ENCODE measurements at places on chromosomes 4 and X. TPM values are rescaled to one million over a fixed set of nuclear protein-coding genes. Genes with fewer than 3 reads are reported as not detected.
A peak's percentile ranks its signal among the peaks of the same experiment; 100 is the strongest.

GRCh38 chr4:39320381-39321115, 45.6 kb downstream of the RFC1 start:
- no peak for DNase-seq

DNA sequence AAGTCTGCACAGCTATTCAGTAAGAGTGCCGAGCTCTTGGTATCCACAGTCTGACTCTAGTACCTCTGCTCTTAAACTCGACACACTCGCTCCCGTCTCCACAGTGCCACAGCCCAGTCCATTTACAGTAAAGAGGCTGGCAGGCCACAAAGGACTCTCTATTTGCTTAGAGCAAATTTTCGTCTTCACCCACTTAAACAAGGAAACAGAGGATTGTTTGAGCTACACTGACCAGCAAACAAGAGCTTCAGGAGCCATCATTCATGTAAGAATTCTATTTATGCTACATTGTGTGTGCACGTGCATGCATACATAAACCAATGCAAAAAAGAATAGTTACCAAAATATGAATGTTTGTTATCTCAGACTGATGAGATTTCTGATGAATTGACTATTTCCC, 290.2 kb downstream of the USP46 start:
- DNase-seq, result no peak

DNA sequence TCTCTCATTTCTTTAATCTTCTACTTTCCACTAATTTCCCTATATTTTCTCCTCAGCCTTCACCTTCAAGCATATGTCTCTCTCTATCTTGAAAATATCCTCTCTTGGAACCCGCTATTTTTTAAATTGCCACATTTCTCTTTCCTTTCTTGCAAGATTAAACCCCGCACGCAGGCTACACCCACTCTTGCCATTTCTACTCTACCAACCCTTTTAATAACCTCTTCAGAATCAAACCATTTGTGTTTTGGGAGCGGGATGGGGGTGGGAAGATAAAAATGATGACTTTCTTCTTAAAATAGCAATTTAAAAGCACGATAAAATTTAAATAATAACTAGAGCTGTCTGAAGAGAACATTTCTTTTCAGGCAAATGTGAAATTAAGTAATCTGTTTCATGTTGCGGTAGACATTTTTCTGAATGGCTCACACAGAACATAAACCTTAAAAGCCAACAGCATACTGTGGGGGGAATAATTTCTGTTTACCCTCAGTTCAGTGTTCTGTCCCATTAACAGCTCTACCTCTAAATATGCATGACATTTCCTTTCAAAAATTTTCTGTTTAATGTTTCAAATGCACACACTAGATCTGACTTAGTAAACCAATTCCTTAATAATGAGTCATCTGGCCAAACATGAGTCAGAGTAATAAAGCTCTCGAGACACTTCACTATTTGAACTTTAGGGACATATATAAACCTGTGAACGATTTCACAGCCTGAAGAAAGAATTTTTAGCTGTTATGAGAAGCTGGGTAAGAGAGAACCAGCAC, 20.5 kb downstream of the ARSJ start:
- DNase-seq, result no peak

- peak; percentile 83 for DNase-seq
Observed at GRCh38 chr4:167021545-167022155, 212.6 kb downstream of the SPOCK3 start.

DNA sequence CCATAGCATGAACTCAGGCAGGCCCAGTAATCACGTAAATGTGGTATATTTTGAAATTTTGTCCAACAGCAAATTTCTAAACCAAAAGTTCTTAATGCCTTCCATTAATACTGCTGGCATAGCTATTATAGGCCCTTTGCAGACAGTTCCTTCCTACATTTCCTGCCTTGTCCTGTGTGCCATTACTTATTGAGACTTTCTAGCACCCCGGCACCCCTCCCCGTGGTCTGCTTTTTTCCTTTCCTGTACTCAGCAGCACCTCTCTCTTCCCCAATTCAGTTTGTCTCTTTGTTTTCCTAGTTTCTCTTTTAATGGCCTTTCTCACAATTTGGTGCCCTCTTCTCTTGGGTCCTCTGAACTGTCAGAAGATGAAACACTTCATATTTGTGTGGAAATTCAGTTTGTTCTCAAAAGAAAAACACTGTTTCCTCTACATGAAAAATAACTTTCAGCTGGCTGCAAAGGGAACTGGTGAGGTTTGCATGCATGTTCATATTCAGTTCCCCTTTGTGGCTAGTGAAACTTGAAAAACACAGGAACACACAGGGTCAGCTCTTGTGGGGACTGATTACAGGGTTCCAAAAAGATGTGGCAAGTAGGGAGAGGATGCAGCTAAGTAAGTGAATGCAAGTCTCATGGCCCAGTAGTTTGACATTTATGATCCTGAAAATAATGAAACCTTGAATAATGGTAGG, 17.1 kb downstream of the GPR34 start:
- DNase-seq, result no peak

DNA sequence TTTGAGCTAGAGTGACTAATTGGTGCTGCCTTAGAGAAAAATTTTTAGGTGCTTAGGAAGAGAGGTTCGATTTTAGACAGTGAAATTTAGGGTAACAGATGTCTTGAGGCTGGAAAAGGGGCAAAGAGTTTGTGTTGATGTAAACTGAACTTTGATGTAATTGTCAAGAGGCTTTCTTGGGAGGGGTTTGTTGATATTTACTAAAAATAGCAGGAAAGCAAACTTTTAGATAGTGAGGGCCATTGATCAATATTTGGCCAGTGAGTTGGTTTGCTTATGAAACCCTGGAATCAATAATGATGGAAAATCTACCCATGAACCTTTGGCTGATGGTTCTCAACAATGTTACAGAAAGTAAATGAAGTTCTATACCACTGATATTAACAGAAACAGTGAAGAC, 537.5 kb downstream of the KCNIP4 start:
- DNase-seq, result no peak

- no peak for DNase-seq
Observed at GRCh38 chr4:26503844-26504243, 13.6 kb upstream of the CCKAR start.

GRCh38 chr4:41559940-41560516, 22.1 kb downstream of the LIMCH1 start:
- no peak for DNase-seq

DNA sequence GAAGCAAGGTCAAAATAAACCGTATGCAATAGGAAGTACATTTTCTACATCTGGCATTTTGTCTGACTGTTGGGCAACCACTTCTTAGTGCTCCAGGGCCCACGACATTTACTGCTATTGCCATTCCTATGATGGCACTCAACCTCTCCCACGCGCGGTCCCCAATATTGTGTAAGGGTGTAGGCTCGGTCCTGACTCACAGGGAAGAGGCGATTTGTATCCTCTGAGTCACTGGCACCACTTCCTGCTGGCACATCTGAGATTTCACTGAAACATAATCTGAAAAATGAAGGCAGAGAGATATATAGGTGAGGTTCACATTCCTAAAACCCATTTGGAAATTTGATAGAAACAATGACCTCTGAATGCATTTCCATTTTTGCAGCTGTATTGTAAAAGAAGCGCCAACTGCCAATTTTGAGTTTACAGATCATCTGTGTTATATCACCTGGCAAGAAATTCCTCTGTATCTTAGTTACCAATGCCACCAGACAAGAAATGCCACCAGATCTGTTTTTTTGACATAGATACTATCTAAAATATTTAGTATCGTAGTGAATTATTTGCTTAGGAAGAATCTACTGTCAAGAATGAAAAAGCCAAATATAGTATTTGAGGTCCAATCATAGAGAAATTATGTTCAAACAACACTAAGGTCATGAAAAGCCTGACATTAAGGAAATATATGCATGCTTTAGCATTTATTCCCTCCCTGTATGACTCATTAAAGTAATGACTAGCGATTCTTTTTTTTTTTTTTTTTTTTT, 9.8 kb downstream of the EREG start:
- no peak for DNase-seq

GRCh38 chr4:138627096-138627495, 384.9 kb upstream of the SLC7A11 start:
- DNase-seq, result no peak

- no peak for DNase-seq
Observed at GRCh38 chrX:136839196-136839595, 41.3 kb downstream of the RBMX start.

DNA sequence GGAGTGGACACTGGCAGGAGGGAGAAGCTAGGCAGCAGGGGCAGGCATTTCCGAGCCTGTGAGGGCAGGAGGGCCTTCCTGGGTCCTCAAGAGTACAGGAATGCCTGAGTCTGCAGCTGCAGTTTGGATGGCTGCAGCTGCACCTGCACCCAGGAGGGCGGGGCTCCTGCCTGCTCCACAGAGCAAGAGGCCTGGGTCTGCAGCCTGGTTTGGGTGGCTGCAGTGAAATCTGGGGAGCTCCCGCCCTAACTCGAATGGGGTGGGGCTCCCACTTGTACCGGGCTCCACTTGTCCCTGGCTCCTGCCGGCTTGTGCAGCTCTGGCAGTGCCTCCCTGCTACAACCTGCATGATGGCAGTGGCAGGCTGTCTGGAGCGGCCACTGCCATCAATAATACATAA, 436.0 kb downstream of the ARHGAP24 start:
- DNase-seq, result no peak

SERPINA7 gene
- not detected for total RNA-seq

ADGRG4 gene
- total RNA-seq, result not detected

XIAP gene
- total RNA-seq, result 34.7 TPM

PAGE2 gene
- not detected for total RNA-seq

ADAM29 gene
- total RNA-seq, result not detected

Measured in activated CD4-positive, alpha-beta T cell treated with anti-CD3 and anti-CD28 coated beads, Interleukin-2, amount 10 ng/mL, durations not matched to agents 24 days and 14 days (primary cell).